ENCODE measurements at places on chromosomes 16 and 17. TPM values are rescaled to one million over a fixed set of nuclear protein-coding genes. Genes with fewer than 3 reads are reported as not detected.
A peak's percentile ranks its signal among the peaks of the same experiment; 100 is the strongest.

The TBC1D28 gene
- not detected for total RNA-seq

DNA sequence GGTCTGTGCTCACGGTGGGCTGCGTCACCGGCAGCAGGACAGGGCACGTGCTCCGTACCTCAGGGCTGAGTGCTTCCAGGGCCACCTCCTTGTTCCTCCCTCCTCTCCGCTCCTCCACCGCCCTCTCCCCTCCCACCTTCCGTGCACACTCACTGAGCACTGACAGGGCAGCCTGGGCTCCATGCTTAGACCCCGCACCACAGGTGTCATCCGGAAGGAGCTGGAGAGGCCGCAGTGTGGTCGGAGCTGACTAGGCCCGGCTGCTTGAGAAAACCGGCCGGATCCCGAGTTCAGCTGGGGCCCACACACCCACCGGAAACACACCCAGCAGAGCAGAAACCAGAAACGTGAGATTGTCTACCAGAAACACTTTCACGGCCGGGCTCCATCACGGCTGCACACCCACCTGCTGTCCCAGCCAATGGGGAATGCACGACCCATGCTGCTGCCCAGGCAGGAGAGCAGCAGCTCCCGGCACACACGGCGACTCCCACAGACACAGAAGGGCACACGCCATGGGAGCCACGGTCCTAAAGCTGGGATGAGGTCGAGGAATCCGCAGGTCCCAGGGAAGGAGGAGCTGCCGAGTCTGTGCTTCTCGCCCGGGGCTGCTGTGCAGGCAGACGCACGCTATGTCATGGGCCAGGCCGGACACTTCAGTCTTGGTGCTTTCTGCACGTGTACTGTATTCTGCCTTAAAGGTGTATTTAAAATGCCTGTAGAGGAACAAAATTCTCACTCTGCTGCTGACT, 55.0 kb upstream of the ZNF469 start:
- ATAC-seq: no peak

DNA sequence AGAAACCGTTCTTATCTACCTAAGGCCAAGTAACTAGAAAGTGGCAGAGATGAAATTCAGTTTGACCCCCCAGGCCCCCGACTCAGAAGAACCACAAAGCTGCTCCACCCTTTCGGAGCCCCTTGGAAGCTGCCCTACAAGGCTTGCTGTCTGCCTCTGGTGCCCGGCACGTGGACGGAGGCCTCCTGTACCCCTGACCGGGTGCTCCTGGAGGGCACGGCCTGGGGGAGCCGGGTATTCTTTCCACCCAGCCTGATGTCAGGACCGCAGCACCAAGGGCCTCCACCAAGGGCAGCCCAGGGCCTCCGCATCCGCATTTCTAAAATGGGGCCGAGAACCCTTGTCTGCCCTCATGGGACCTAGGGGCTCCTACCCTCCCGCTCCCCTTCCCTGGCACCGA, 15.5 kb upstream of the CRK start:
- ATAC-seq: no peak

DNA sequence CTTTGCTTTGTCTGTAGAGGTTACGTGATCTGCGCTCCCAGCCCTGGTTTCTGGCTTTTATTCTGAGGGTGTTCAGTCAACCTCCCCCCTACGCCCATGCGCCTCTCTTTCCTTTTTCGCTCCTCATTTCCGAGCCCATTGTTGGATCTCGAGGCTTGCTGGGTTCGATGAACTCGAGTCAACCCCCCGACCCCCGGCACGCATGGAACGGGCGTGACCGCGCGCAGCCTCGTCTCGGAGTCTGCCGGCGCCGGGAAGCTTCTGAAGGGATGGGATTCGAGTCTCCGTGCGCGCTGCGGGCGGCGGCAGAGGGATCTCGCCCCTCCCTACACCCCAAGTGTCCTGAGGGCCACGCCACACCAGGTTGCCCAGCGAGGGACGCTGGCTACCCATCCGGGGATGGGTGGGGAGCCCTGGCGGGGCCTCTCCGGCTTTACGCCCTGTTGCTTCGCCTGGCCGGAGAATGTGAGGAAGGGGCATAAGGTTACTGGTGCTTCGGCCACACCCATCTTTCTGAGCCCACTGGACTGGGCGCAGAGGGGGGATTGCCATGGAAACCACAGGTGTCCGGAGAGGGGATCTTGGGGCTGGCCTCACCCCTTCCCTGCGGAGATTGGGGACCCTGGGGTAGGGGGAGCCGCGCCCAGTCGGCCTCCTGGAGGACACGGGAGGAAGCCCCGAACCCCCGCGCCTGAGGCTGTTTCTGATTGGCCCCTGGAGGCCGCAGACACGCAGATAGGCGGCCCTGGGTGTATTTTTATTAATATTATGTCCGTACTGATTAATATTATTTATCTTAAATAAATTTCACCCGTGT, 1.8 kb downstream of the MAPT start:
- no peak for ATAC-seq

DNA sequence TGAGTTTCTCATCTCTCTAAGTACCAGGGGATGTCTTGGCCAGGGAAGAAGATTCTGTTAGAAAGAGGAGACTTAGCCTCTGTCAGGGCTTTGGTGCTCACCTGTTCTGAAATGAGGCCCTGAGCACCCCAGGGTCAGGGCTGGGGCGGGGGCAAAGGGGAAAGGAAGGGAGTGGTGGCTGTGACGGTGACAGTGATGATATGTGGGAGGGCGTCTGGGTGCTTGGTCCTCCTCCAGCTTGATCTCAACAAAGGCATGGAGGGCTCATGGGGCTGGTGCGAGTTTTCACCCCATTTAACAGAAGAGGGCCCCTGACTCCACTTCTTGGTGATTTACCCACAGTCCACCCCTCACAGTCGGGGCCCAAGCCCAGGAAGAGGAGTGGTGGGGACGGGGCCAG, 15.1 kb downstream of the SOX8 start:
- peak; percentile 8 for ATAC-seq

GRCh38 chr16:84862804-84863480, 43.2 kb downstream of the CRISPLD2 start:
- ATAC-seq: no peak

DNA sequence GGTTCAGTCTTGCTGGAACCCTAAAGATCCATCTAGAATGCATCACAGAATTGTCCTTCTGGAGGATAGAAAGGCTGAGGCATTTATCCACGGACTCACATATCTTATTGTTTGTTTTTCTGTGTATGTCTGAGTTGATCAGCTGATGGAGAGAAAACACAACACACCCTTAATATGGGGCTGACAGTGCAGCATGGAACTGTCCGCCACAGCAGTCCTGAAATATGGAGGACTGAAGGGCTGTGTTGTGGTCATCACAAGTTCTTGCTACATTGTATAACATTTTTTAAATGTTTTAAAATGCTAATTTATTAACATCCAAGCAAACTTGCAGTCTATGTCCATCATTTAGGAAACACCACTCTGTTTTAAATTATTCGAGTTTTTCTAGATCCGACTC, 448.9 kb upstream of the ERCC4 start:
- no peak for ATAC-seq

Measured in activated T-helper 17 cell treated with anti-CD3 and anti-CD28 coated beads, Interleukin-2, amount 50 U/mL, for 72 hours (primary cell).